Natural killer cell (primary cell): ENCODE measurements at places on chromosomes 5 and 9. TPM values are rescaled to one million over a fixed set of nuclear protein-coding genes. Genes with fewer than 3 reads are reported as not detected.

The PCDHA9 gene
- not detected for total RNA-seq

The GCNT1 gene
- total RNA-seq = 8.6 TPM

The PAEP gene
- total RNA-seq = not detected

The KIF12 gene
- total RNA-seq = not detected

The SLC36A2 gene
- not detected for total RNA-seq

The FAM78A gene
- total RNA-seq = 91.7 TPM

The TMEM215 gene
- total RNA-seq = not detected

The RPS14 gene
- 2,016 TPM for total RNA-seq

The RIC1 gene
- total RNA-seq = 31.8 TPM

The OGN gene
- total RNA-seq = not detected

The TIMD4 gene
- total RNA-seq = 3.6 TPM

The IFNB1 gene
- total RNA-seq = not detected
